Activated naive CD4-positive, alpha-beta T cell treated with anti-CD3 and anti-CD28 coated beads, Interleukin-2, amount 10 ng/mL, durations not matched to agents 7 days and 5 days (primary cell): ENCODE measurements at places on chromosomes 12 and 14.

- no peak for DNase-seq
Measured at GRCh38 chr12:72676556-72676955, 404.4 kb downstream of the TRHDE start.

- no peak for DNase-seq
Measured at GRCh38 chr14:100649173-100649519, 61.9 kb upstream of the BEGAIN start.

GRCh38 chr14:68896132-68896531 is 83.0 kb downstream of the ACTN1 start:
- no peak for DNase-seq

DNA sequence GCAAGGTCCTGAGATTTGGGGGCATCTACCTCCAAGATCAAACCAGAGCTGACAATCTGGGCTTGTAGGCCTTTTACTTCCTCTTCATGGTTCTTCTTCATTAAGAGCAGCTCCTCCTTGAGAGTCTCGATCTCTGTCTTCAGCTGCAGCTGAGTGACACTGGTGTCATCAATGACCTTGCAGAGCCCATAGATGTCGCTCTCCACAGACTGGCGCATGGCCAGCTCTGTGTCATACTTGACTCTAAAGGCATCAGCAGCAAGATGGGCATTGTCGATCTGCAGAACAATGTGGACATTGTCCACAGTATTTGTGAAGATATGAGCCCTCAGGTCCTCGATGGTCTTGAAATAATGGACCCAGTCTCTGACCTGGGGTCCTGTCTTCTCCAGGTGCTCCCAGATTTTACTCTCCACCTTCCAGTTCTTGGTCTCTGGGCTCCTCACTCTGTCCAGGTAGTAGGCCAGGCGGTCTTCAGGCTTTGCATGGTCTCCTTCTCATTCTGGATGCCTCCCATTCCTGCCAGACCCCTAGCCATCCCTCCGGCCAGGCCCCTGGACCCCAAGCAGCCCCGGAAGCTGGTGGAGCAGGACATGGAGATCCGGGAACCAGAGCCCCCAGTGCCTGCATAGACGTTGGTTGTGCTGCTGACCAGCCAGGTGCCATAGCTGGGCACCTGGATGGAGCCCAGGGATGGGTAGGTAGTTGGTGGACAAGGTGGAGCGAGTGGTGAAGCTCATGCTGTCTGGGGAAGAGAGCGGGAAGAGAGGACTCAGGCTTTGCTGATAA is 141.0 kb downstream of the MSRB3 start:
- no peak for DNase-seq

GRCh38 chr12:19220852-19221466 is 91.4 kb downstream of the PLEKHA5 start:
- no peak for DNase-seq

DNA sequence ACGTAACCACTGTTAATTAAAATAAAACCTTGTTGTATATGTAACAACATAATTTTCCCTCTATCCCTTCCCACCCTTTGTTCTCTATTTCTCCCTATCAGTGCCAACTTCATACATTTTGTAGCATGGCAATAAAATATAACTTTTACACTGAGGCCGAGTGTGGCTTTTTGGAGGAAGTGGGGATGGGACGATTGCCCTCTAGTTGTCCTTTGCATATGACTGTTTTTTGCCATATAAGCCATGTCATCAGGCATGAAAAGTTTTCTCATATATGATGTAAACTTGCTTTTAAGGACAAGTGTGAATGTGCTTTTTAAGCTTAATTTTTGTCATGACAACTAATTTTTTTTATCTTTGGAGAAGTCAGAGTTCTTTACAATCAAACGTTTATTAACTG is 6.2 kb upstream of the CCT2 start:
- no peak for DNase-seq

GRCh38 chr14:54121466-54122027 is 164.9 kb upstream of the BMP4 start:
- no peak for DNase-seq

- peak; percentile 86 for DNase-seq
Measured at GRCh38 chr12:96434107-96434506, 33.9 kb upstream of the CDK17 start.
